ENCODE measurements at places on chromosomes 2 and 18. TPM values are rescaled to one million over a fixed set of nuclear protein-coding genes. Genes with fewer than 3 reads are reported as not detected.
A peak's percentile ranks its signal among the peaks of the same experiment; 100 is the strongest.

DNA sequence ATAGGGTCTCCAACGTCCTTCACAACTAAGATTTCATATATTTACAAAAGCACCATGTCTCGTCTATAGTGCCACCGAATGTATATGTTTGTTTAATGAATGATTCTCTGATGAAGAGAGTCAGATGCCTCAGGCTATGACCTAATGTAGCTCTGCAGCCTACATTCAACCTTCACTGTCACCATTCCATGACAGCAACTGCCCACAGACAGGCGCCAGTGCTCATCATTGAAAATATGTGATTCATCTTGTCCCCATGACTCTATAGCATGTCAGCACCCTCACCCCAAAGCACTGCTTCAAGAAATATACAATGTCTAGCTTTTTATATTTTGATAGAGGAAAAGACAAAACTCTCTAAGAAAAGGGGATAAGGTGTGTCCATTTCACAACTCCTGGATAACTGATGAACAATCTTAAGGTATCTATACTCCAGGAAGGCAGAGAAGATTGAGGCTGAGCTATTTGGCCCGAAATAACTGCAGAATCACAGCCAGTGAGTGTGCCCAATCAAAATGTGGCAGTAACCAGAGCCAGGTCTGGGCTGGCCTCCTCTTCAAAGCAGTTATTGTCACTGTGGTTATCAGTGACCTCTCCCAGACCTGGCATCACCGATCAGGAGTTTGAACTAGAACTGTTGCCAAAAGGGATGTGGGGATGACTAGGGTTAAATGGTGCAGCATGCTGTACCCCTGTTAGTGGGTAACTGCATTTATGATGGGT lies 246.6 kb downstream of the SETBP1 start:
- no peak for DNase-seq

GRCh38 chr18:48002933-48003365 lies 72.5 kb upstream of the SMAD2 start:
- DNase-seq = peak; percentile 61

GRCh38 chr2:146317959-146318358 lies 1526.9 kb upstream of the ACVR2A start:
- no peak for DNase-seq

DNA sequence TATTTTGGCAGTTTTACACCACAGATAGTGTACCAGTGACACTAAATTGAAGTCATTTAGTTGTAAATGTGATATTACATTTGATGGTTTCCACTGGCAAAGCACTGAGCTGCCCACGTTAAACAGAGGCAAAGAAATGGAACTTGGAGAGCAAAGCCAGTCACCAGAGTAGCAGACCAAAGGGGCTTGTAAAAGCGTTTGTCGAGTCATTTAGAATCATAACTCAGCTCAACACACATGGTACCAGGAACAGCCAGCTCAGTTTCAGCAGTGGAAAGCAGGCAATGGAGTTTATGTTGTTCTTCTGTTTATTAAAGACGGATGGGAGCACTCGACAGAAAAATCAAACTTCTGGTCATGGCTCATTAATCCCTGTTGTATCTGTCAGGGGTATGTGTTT lies 91.2 kb downstream of the POU3F3 start:
- DNase-seq = no peak

DNA sequence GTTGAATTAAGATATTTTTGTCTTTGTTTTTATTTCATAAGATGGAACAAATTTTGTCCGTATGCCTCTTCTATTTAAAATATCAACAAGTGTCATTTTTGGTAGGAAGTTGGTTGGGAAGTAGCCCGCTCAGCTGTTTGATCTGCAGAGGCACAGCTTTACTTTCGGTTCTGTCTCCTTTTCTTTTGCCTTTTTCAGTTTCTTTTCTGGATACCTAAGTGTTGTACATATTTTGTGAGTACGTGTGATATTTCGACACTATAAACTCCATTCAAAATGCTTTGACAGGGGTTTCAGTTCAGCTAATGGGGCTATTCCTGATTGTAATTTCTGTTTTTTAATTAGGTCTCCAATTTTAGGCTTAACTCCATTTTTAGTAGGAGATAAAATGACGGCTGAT lies 1785.0 kb upstream of the LRRTM1 start:
- no peak for DNase-seq

DNA sequence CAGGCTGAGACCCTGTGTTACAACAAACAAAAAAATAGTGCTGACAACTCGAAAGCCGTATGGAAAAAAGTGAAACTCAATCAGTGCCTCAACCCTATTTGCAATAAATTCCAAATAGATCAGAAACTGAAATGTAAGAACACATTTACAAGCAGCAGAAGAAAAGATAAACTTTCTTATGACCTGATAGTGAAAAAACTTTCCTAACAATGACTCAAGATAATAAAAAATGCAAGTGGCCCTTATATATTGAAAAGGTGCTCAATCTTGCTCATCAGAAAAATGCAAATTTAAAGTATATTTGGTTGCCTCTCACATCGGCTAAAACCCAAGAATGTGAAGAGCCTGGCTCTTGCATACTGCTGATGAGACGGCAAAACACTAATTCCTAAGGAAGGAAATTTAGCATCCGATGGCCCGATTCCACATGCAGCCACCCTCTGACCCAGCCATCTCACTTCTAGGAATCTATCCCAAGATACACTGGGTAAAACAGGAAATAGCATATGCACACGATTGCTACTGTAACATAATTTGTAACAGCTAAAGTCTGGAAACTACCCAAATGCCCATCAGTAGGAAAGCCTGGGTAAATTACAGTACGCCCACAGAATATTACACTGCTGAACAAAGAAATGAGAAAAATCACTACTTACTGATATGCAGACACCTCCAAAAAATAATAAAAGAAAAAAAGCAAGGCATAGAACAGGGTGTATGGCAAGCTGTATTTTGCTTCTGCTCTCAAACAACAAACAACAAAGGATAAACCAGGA lies 56.8 kb downstream of the HDLBP start:
- DNase-seq = no peak

DNA sequence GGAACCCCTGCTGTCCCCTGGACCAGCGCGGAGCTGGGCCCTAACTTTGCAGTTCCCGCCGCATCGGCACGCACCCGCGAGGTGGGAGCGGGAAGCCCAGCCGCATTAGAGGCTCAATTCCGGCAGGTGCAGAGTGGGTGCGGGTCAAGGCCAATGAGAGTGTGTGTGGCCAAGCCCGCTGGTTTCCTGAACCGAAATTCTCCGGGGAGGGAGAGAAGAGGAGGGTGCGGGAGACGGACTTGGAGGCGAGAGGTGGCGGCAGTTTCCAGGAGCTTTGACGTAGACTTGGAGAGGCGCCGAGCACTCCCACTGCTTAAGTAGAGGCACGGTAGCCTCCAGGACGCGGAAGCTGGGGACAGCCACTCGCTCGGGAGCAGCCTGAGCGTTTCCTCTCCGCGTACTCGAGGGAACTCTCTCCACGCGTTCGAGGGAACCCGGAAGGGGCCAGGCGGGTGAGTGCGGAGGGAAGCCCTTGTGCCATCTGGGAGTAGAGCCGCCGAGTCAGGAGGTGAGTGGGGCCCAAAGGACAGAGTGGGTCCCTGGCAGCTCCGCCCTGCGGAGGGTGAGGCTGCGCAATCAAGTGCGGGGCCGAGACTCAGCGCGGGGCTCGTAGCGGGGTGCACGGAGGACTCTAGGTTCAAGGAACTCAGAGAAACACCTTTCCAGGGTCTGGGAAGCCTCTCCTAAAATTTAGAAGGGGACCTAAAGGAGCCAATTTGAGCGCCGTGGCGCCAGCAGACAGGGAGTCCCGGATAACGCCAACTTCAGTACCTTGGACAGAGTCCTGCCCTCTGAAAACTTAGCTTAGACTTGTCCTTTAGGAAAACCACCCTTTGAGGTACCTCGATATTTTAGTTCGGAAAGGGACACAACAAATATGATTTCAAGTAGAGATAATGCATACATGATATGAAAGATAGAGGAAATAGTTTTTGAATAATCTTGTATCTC lies at the start of gene FAM237A:
Gene FAM237A (plus strand): TSS at position 413 of the 951 bp plus-strand sequence. CDS start 1,750 bp downstream, outside the sequence.
- DNase-seq = peak; percentile 73

DNA sequence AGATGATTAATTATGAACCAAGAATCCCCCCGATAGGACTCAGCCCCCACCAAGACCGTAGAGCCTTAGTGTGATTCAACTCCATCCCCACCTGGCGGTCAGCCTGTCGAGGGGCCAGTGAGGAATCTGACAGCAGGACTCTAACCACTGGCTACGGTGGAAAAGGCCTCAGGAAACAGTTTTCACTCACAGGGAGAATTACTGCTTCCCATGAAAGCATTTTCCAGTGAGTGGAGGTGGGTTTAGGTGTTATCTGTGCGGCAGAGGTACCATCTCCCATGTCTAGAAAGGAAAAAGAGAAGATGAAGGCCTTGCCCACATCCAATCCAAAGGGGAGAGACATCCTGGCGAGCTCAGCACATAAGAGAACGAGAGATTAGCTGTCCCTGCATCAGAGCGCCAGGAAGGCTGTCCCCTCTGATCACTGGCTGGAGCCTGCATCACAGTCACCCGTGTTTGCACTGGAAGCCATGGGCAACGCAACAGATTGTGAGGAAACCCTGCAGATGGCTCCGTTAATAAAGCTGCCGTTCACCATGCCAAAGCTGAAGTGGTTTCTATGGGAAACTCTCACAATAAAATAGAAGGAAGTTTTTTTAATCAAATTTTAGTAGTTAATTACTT lies 22.3 kb downstream of the COX7A2L start:
- DNase-seq = no peak

DNA sequence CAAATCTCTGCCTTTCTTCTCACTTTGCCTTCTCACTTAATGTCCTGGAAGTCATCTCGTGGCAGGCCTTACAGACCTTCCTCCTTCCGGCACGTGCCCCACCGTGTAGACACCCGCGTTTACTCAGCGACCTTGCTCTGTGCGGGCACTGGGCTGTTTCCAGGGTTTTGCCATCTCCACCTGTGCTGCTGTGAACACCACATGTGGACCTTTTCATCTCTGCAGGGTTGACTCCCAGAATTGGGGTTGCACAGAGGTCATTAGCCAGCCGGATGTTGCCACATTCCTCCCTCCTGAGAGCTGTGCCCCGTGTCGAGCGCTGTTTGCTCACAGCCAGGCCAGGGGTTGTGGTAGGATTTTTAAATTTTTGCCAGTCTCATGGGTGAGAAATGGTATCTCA lies 25.4 kb downstream of the KCNG2 start:
- DNase-seq = no peak

DNA sequence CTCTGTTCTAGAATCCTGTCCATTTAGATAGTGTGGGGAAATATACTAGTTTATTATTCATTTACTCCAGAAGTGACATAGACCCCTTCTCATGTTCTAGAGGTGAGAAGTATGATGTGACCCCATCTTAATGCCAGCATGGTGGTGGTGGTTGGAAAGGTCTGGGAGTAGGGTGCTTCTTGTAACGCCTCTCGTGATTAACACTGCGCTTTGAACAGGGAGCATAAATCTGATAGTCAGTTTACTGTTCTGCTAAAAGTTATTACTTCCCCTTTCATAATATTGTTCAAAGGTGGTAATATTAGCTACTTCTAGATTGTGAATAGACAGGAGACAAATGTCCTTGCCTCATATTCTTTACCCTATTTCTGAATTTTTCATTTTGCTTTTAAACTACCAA lies 35.6 kb downstream of the EHBP1 start:
- DNase-seq = no peak

UGT1A3 gene
- total RNA-seq = not detected

CAPN13 gene
- 11.2 TPM for total RNA-seq

GRCh38 chr2:74755386-74755785 lies 78.5 kb upstream of the HK2 start:
- no peak for DNase-seq

DNA sequence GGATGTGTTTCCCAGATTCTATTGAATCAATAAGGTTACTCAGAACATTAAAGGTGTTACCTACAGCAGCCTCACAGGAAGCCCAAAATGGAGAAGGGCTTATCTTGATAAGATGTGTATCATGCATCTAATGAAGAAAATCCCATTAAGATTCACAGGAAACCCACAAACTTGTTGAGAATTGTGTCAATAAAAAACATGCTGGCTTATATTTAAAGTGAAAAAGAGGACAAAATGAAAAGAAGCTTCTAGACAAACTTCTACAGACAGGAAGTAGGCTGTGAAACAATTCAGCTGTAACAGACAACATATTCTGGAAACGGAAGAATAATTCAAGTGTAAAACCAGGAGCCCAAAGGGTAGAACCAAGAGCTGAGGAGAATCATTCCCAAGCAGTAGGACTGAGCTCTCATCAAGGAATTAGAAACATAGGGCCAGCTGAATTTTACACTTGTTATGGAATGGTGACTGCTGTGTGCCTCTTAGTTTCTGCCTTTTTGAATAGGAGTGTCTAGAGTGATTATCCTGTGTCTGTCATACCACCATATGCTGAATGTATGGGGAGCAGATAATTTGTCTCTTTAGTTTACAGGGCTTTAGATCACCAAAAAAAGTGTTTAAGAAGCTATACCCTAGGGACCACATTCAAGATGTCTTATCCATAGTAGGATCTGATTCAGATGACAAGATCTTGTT lies 9.6 kb downstream of the IMMT start:
- no peak for DNase-seq

Data from upper lobe of left lung (tissue), 6 donors.